Fibroblast of upper back skin (primary cell): ENCODE measurements at places on chromosomes 4 and X.

DNA sequence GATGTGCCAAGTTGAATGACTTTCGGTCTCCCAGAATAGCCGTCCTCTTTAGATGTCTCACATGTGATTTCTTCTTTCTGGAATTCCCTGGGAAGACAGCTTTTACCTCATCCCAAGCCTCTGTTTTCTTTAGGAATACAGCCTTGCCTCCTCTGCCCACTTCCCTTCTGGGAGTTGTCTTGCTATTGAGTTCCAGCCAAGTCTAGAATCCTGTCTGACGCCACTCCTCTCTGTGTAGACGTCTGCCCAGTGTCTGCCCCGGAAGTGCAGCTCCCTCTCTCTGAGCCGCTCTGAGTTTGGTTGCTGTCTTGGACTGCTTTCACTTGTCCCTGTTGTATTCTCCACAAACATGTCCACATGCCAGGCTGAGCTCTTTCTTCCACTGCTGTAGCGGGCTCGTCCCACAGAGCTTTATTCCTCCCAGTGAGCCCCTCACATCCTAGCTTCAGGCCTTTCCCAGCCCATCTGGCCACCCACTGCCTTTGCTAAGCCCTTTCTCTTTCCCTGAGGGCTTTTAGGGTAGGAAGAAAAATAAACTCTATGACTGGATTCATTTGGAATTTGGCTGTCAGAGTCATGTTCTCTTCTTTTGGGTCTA lies 9.0 kb upstream of the IGFBP7 start:
- peak; percentile 92 for DNase-seq

GRCh38 chr4:30269850-30270249 lies 450.3 kb upstream of the PCDH7 start:
- DNase-seq: no peak

DNA sequence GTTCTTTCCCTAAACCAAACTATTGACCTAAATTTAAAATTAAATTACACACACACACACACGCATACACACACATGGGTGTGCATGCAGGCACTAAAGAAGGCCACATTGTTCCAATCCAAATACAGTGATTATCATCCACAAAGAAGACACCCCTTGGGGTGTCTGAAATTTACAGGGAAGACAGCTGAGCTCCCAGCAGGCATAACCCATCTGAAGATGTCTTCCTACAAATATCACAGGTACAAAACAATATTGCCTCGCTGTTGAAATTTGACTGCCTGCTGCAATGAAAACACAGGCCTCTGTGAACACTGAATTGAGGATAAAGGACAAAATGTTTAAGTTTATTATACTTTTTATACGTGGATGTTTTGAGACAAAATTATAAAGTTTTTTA lies 50.2 kb upstream of the SLC7A11 start:
- DNase-seq: no peak

- DNase-seq: no peak
Measured at GRCh38 chr4:6573986-6574746, 823 bp upstream of the MAN2B2 start.

DNA sequence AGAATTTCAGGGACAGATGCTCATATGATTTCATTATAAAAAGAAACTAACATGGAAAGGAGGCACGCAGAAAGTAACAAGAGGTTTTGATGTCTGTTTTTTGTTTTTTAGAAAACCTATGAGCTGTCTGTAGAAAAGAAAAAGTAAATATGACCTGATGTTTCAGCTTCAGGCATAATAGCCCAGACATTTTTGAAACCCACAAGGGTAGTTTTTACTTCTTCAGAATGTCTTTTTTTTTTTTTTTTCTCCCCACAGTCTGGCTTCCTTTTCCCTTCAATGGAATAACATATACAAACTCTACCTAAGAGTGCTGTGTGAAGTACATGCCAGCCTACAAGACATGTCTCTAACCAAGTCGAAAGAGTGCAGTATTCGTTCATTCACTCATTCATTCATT lies 18.3 kb upstream of the STX18 start:
- peak; percentile 11 for DNase-seq

GRCh38 chrX:20352504-20352903 lies 85.8 kb upstream of the RPS6KA3 start:
- DNase-seq: no peak

GRCh38 chrX:50452782-50453181 lies 17.8 kb downstream of the DGKK start:
- no peak for DNase-seq

GRCh38 chr4:156754832-156755570 lies 216.6 kb downstream of the PDGFC start:
- DNase-seq: peak; percentile 67
